ENCODE measurements at places on chromosomes 5 and 9. TPM values are rescaled to one million over a fixed set of nuclear protein-coding genes. Genes with fewer than 3 reads are reported as not detected.

Gene PCDHGB7
- 10.2 TPM for total RNA-seq

GRCh38 chr5:96708600-96708999, 46.4 kb downstream of the CAST start:
- H3K4me1 ChIP-seq: peaks cover 14% of the 10 kb centered on the region
- no peaks in the 10 kb centered on the region for H3K27me3 ChIP-seq
- H3K27ac ChIP-seq: no peak overlapping the region

DNA sequence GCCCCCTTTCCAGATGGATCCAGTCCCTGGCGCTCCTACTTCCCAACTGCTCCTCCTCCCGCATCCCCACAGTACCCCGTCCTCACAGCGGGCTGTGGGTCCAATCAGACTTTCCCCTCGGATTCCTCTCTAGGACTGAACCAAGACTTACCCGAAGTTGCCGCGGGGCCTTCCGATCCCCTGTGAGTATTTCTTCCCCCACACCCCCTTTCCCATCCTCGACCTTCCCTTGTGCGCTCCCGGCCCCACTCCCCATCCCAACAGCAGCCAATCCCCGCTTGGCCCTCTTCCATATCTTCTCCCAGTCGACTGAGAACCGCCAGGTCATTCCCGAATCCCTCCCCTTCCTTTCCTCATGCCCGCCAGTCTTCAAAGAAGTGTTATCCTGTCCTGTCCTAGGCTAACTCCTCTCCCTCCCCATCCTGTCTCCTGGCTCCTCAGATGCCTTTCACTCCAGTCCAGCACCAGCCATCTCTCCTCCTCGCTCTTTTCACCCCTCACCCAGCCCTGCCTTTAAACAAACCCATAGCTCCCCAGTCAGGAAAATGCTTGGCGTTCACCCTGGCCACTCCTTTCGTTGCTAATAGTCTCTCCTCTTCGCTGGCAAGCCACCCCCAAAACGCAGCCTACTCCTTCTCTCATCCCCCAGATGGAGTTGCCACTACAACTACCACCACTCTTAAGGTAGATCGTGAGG, 646 bp downstream of the SWI5 start:
- no peak for DNase-seq
- H3K27me3 ChIP-seq: no peaks in the 10 kb centered on the region
- peaks cover 16% of the 10 kb centered on the region for H3K36me3 ChIP-seq
- peaks cover 20% of the 10 kb centered on the region for H3K4me1 ChIP-seq
- H3K27ac ChIP-seq: peak overlapping the region; percentile 87
- H3K4me3 ChIP-seq: peak overlapping the region; percentile 91

GRCh38 chr5:173294673-173295320, 33.4 kb downstream of the STC2 start:
- no peak overlapping the region for H3K4me3 ChIP-seq
- H3K36me3 ChIP-seq: no peaks in the 10 kb centered on the region
- no peak for DNase-seq
- no peaks in the 10 kb centered on the region for H3K4me1 ChIP-seq

GRCh38 chr5:164688437-164688836, 1183.0 kb downstream of the MAT2B start:
- no peaks in the 10 kb centered on the region for H3K4me1 ChIP-seq
- H3K4me3 ChIP-seq: no peak overlapping the region
- DNase-seq: no peak
- H3K27me3 ChIP-seq: no peaks in the 10 kb centered on the region
